ENCODE measurements at places on chromosomes 11 and 22.

- DNase-seq = no peak
These were observed 78.4 kb downstream of the XRRA1 start for GRCh38 chr11:74870485-74870884.

DNA sequence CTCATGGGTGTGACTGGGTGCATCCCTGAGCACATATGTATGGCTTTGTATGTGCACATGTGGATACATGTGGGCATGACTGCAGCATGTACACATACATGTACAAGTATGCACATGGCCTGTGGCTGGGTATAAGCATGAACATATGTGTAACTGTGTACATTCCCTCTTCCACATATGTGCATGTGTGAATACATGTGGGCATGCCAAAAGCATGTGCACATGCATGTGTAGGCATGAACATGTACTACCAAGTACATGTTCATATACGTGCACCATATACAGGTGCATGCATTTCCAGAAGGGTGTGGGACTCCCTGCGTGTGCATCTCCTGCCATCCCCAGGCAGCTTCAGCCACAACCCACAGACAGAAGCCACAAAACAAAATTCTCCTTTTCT lies 208.2 kb downstream of the MN1 start:
- DNase-seq = no peak

DNA sequence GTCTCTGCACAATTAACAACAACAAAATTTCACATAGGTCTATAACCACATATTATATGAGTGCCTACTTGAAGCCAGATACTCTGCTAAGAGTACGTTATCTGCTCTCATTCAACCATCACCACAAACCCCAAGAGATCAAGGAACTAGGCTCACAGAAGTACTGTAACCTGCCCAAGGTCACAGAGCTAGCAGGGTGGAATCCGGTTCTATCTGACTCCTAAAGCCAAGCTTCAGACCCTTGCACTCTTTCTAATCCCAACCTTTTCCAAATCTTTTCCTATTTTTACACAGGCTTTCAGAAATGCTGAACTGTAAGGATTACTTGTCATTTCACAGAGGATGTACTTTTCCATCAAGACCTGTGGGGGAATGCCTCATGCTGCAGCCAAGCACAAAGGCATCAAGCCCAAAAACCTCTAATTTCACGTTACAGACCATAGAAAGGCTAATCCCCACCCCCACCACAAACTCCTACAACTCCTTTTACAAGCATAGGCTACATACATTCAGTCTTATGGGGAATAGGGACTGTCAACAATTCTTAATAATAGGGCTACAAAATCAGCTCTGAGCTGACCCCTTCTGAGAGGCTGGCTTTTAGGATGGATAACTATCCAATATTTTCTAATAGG lies 927 bp downstream of the PRCP start:
- no peak for DNase-seq

GRCh38 chr11:33735271-33736147 lies 714 bp downstream of the CD59 start:
- no peak for DNase-seq

DNA sequence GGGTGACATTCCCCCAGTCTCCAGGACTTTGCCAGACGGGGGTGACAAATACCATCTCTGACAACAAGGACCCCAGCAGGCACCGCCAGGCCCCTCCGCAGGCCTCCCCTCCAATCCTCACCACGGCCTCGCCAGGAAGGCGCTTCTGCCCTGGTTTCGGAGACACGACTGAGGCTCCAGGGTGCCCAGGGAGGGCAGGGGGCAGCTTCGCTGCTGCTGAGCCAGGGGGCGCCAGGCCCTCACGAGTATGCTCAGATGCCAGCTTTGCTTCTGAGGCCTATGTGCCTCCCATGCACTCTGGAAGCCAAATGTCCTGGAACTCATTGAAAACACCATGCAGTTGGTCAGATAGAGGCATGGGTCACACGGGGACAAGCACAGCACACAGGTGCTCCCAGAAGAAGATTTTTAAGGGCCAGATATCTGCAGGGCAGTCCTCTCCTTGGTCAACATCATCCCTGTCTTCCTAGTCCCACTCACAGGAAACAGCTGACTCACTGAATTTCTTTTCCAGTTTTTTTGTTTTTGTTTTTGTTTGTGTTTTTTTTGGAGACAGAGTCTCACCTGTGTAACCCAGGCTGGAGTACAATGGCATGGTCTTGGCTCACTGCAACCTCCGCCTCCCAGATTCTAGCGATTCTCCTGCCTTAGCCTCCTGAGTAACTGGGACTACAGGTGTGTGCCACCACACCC lies 19.9 kb downstream of the BID start:
- DNase-seq = no peak

DNA sequence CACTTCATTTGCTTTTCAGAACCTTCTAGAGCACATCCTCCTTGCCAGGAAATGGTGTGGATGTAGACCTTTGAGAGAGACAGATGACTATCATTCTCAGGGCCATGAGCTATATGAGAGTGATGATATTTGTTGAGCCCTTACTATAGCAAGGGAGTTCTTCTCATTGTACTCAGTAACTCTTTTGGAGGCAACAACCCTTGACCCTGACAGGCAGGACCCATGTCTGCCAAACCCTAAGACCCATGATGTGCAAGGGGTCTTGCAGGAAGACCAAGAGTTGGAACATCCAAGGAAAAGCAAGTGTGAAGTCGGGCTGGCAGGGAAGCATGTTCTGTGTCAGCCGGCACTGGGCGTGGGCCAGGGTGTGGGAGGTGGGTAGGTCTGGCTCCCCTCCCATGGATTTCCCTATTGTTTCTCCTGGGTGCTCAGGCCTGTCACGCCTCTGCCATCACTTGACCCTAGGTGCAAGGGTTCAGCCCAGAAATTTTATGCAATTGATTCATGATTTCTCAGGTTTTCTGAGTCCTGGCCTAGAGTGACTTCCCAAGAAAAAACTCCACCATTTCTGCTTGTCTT lies 1.2 kb downstream of the FOLR3 start:
- DNase-seq = no peak

DNA sequence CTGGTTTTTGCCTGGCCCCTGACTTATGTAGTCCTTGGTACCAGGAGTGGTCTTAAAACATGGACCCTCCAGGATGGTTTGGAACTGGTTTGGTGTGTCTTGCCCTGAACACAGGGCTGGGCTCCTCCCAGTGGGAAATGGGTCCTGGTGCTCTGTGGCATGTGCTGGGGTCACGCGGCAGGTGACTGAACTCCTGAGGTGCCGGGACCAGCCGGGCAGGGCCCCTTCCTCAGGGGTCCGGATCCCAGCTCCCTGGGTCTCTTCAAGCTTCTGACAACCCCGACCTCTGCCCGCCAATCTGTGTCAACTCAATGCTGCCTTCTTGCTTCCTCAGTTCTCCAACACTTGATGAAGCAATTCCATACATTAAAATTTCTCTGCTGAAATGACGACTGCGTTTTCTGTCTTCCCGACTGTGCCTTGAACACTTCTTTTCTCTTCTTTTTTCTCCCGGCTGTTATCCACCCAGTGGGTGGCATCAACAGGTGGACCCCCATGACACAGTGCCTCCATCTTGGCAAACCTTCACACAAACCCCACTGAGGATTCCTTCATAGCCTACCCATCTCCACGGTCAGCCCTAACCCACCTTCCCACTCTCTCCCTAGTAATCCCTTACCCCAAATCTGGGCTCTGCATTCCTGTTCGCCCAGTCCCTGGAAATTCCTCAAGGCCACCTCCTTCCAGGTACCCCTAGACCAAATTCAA lies 4.4 kb downstream of the IFT27 start:
- DNase-seq = no peak

- DNase-seq = no peak
These were observed 566.2 kb downstream of the MIAT start for GRCh38 chr22:27223317-27224177.

GRCh38 chr22:44926491-44927415 lies 83.1 kb downstream of the PHF21B start:
- DNase-seq = no peak

DNA sequence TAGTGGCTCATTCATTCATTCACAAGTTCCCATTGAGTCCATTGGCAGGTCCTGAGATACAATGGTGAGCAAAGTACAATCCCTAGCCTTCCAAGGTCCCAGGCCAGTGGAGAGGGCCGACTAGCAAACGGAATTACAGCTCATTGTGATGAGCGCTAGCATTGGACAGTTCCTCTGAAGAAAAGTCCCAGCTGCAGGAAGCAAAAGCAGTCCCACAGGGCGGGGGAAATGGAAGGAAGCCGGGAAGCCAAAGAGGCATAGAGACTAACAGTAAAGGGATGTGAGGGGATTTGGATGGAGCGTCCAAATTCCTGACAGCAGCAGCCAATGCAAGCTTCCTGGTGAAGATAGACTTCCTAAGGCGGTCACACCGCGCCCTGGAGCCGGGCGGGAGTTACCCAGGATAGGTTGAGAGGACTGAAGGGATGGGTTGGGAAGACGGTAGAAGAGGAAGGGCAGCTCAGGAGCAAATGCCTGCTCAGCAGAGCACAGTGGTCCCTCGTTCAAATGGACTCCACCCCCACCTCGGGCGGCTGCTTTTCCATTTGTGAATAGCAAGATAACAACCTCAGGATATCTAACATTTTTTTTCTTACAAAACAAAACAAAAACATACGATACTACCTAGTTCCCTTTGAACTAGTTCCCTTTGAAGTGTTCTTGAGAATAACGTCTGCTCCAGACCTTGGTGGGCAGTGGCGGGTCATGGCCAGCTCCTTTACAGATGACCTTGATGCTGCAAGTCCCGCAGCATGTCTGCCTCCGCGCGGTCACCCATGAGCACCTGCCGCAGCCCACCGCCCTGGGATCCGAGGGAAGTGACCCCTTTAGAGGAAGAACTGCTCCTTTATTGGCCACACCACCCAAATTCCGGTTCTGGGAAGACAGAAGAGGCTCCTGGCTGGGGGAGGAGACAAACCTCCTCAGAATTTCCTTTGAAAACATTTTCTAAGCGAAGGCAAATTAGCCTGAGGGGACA lies 132.9 kb downstream of the RASSF10 start:
- DNase-seq = no peak

- no peak for DNase-seq
These were observed 27.0 kb downstream of the PLEKHA7 start for GRCh38 chr11:16987205-16987568.

DNA sequence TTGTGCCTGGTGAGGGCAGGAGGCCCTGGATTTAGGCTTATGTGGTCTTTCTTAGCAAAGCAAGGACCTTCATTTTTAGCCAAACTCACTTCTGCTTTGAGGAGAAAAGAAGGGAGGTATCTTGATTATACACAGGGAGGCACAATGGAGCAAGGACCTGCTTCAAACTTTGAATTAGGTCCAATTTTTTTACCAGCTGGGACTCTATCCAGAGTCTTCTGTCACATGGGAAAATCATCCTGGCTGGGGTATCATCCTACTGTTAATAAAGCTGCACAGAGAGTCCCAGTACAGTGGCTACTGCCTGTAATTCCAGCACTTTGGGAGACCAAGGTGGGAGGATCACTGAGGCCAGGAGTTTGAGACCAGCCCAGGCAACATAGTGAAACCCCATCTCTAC lies 87.8 kb downstream of the CWC15 start:
- DNase-seq = no peak

- DNase-seq = no peak
These were observed 7.1 kb downstream of the DDX6 start for GRCh38 chr11:118783724-118784495.

DNA sequence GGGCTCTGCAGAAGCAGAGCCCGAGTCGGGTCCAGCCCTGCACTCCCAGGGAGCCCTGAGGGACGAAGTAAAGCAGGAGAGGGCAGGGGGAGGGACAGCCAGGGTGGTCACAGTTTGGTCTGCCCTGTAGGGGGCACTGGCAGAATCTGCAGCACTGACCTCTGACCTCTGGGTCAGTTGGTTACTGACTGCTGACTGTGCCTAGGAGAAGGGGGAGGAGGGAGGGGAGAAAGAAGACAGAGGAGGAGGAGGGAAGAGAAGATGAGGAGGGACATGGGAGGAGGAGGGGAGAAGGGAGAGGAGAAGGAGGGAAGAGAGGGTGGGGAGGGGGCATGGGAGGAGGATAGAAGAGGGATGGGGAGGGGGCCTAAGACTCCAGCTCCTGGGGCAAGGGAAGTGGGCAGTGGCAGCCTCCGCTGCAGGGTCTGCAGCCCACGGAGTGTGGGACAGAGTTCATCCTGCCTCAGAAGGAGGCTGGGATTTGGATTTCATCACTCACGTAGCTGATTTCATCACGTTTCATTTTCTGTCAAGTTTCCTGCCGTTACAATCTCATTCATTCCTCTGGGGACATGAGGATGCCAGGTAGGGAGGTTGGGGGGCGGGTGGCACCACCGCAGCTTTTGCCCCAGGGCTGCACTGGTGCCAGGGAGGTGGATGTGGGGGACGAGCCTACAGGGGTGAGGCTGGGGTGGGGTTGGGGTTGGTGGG lies 55.2 kb downstream of the FLRT1 start:
- DNase-seq = no peak

Measured in C1 segment of cervical spinal cord (tissue), 14 donors.